ENCODE measurements at places on chromosomes 11 and 22.
A peak's percentile ranks its signal among the peaks of the same experiment; 100 is the strongest.

GRCh38 chr11:64851831-64852351 is 7.4 kb upstream of the CDC42BPG start:
- DNase-seq = no peak

DNA sequence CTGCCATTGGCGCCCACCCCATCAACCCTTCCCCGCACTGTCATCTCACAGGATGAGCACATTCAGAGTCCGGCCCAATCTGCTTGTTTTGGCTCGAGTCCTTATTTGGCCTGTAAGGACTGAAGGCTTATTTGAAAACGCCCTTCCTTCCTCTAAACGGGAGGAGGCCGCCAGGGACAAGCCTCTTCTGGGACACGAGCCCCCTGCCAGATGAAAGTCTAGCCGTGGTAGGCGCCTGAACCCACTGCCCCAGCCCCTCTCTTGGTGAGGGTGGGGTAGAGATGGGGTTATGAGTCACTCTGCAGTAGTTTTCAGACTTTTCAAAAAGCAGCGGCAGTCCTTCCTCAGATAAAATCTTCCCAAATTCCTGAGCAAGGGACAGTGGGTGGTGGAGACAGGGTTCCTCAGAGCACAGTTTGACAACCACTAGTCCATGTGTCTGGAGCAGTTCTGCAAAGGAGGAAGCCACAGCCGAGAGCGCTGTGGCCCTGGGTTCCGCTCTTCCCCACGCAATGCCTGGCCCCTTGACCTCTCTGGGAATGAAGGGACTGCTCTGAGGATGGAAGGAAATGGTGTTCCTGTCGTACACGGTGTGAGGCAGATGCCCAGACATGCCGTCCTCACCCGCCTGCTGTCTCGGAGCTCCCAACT is 57.0 kb downstream of the MYH9 start:
- no peak for DNase-seq

DNA sequence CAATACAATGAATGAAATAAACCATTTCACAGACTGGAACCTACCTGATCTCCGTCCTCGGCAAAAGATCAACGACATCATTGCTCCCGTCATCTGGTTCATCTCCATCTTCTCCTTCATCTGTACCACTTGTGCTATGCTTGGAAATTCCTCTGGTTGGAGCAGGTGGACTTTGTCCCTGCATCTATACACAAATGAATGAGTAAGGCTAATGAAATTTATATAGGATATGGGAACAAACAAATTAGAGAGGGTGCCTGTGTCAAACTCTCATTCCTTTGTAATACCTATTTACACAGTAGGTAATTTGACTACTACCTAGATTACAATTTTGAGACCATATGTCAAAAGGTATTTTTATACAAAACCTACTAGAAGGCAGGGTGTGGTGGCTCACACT is 59.4 kb downstream of the F2 start:
- no peak for DNase-seq

GRCh38 chr11:2168286-2169004 is 3.2 kb downstream of the TH start:
- DNase-seq = no peak

GRCh38 chr11:30006876-30007275 is 10.0 kb downstream of the KCNA4 start:
- DNase-seq = no peak

GRCh38 chr22:37544955-37545702 is 15.2 kb upstream of the CDC42EP1 start:
- no peak for DNase-seq

GRCh38 chr11:64572143-64572542 is 18.9 kb upstream of the SLC22A12 start:
- DNase-seq = no peak

DNA sequence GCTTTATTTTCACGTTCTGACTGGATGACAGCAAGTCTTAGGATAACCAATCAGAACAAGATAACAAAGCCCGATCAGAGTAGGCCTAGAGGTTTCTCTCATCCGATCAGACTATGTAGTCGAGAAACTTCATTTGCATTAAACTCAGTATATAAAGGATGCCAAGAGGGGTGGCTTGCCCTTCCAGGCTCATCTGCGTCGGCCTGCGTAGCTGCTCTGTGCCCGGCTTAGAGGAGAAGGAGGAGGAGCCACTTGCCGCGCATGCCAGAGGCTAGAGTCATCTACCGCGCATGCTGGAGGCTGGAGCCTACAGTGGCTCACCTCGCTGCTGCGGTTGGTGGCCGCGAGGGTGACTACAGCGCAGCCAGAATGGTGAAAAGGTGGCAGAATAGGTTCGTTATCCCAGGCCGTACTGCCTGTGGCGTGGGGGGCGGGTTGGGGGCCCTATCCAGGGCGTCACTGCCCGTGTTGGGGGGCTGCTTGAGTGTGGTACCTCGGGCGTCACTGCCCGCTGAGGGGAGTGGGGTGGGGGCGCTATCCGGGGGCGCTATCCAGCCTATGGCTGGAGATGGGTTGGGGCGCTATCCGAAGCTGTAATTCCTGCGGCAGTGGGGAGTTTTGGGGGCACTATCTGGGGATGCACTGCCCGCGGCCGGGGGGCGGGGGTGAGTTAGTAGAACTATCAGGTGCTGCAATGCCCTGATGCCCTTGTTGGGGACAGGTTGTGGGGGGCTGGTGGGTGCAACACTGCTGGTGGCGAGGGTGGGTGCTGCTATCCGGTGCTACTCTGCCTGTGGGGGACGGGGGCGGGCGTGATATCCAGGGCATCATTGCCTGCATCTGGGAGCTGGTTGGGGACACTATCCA is at the start of gene RFPL2:
Gene RFPL2, minus strand, starts transcription at position 218 of the 867 bp plus-strand sequence. CDS start 2,622 bp downstream, outside the sequence.
- no peak for DNase-seq

GRCh38 chr11:84958295-84958694 is 668.8 kb downstream of the DLG2 start:
- no peak for DNase-seq

- no peak for DNase-seq
These were observed 37.5 kb downstream of the KCNJ4 start for GRCh38 chr22:38417252-38418060.

DNA sequence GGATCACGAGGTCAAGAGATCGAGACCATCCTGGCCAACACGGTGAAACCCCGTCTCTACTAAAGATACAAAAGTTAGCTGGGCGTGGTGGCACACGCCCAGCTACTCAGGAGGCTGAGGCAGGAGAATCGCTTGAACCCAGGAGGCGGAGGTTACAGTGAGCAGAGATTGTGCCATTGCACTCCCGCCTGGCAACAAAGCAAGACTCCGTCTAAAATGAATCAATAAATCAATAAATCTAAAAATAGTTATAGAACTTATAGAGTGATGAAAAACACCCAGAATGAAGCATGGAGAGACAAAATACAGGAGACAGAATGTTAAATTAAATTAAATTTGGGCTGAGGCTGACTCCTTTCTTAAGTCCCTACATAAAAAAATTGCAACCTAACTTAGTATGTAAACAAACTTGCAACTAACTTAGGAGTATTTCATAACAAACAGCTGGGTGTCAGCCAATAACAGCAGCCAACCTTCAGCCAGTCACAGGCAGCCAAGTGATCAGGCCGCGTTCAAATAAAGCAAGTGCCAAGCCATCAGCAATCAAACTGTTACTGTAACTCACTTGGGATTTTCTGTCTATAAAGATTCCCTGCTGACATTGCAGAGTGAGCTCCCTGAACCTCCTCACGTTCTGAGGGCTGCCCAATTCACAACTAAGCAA is 7.3 kb upstream of the TP53AIP1 start:
- DNase-seq = no peak

GRCh38 chr11:113567867-113568544 is 92.8 kb upstream of the DRD2 start:
- DNase-seq = peak; percentile 32

GRCh38 chr11:20154381-20154780 is 5.9 kb downstream of the DBX1 start:
- DNase-seq = no peak

DNA sequence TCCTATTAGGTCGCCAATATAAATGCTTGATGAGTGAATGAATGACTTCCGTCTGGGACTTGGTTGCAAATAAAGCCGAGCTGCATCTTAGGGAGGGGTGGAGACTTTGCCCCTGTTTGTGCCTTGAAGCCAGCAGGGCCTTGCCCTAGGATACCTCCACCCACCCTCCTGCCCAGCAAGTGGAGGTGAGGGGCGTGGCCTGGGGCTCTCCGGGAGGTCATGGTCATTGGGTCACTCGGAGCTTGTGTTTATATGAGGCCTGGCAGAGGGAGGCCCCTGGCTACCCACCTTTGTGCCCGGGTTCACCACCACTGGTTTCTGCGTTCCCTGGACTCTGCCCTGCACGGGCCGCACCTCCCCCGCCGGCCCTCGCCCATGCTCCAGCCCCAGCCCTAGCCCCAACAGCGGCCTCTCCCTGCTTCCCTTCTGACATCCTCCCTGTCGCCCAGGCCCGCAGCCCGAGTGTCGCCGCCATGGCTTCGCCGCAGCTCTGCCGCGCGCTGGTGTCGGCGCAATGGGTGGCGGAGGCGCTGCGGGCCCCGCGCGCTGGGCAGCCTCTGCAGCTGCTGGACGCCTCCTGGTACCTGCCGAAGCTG is 4.3 kb downstream of the MPST start:
- DNase-seq = no peak

All from forelimb muscle (tissue), 1 donor.